ENCODE measurements at places on chromosomes 3 and 15.

- DNase-seq, result no peak
- peaks cover 14% of the 10 kb centered on the region for H3K4me1 ChIP-seq
- H3K4me3 ChIP-seq, result no peak overlapping the region
Observed at GRCh38 chr15:48814286-48814685, 3.4 kb upstream of the CEP152 start.

- H3K27me3 ChIP-seq, result no peaks in the 10 kb centered on the region
- no peak overlapping the region for H3K4me3 ChIP-seq
- no peak overlapping the region for H3K27ac ChIP-seq
- no peaks in the 10 kb centered on the region for H3K36me3 ChIP-seq
Observed at GRCh38 chr15:55267401-55268175, 22.0 kb downstream of the RAB27A start.

- H3K27ac ChIP-seq, result no peak overlapping the region
- H3K4me1 ChIP-seq, result no peaks in the 10 kb centered on the region
- no peaks in the 10 kb centered on the region for H3K36me3 ChIP-seq
- no peaks in the 10 kb centered on the region for H3K27me3 ChIP-seq
- no peak overlapping the region for H3K4me3 ChIP-seq
- DNase-seq, result no peak
Observed at GRCh38 chr3:156643729-156644389, 30.5 kb upstream of the TIPARP start.

GRCh38 chr15:63186065-63186464 lies 3.3 kb upstream of the RAB8B start:
- H3K27ac ChIP-seq, result no peak overlapping the region
- peaks cover 16% of the 10 kb centered on the region for H3K4me1 ChIP-seq
- no peaks in the 10 kb centered on the region for H3K27me3 ChIP-seq
- DNase-seq, result no peak
- H3K36me3 ChIP-seq, result no peaks in the 10 kb centered on the region

DNA sequence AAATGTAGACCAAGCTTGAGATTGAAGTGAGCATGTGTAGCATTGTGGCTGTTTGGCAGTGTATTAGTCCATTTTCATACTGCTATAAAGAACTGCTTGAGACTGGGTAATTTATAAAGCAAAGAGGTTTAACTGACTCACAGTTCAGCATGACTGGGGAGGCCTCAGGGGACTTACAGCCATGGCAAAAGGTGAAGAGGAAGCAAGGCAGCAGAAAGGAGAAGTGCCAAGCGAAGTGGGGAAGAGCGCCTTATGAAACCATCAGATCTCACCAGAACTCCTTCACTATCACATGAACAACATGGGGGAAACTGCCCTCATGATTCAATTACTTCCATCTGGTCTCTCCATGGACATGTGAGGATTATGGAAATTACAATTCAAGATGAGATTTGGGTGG lies 8.6 kb upstream of the CERS3 start:
- H3K4me1 ChIP-seq, result no peaks in the 10 kb centered on the region
- no peak overlapping the region for H3K27ac ChIP-seq
- H3K27me3 ChIP-seq, result peaks cover 29% of the 10 kb centered on the region
